Endothelial cell of umbilical vein (primary cell): ENCODE measurements at places on chromosomes 2 and 18.

GRCh38 chr2:56473524-56473923 is 289.7 kb downstream of the CCDC85A start:
- no peak overlapping the region for H3K4me3 ChIP-seq
- DNase-seq, result no peak
- H3K36me3 ChIP-seq, result no peaks in the 10 kb centered on the region
- no peak overlapping the region for H3K27ac ChIP-seq
- peaks cover 2% of the 10 kb centered on the region for H3K27me3 ChIP-seq
- no peaks in the 10 kb centered on the region for H3K4me1 ChIP-seq

GRCh38 chr2:70069049-70069448 is 18.2 kb upstream of the PCBP1 start:
- H3K27me3 ChIP-seq, result no peaks in the 10 kb centered on the region
- no peak overlapping the region for H3K4me3 ChIP-seq
- no peak for DNase-seq
- no peak overlapping the region for H3K27ac ChIP-seq
- peaks cover 3% of the 10 kb centered on the region for H3K4me1 ChIP-seq
- H3K36me3 ChIP-seq, result no peaks in the 10 kb centered on the region

- no peak for DNase-seq
- no peak overlapping the region for H3K4me3 ChIP-seq
- H3K27me3 ChIP-seq, result no peaks in the 10 kb centered on the region
- no peak overlapping the region for H3K27ac ChIP-seq
- H3K36me3 ChIP-seq, result no peaks in the 10 kb centered on the region
These were observed 68.3 kb upstream of the MRPS9 start for GRCh38 chr2:104969564-104969963.

GRCh38 chr2:85862426-85862825 is 26.4 kb downstream of the ST3GAL5 start:
- H3K27me3 ChIP-seq, result no peaks in the 10 kb centered on the region
- no peak for DNase-seq
- no peak overlapping the region for H3K4me3 ChIP-seq
- H3K36me3 ChIP-seq, result no peaks in the 10 kb centered on the region
- no peak overlapping the region for H3K27ac ChIP-seq

DNA sequence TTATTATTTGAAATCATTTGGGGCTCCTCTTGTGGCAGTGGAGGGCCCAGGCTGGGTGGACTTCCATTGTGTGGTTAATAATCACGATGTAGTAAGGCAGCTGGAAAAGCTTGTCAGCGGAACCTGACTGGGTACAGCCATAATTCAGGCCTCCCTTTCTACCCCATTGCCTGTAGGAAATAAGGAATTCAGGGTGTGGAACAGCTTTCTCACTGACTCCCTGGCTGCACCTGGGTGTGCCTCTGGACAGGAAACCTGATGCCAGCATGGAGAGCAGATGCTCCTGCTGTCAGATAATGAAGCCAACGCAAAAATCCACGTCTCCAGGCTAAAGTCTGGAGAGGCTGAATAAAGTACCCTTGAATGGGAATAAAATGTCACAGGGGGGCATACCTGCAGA is 44.2 kb downstream of the LYPD6B start:
- peaks cover 2% of the 10 kb centered on the region for H3K27me3 ChIP-seq
- no peak overlapping the region for H3K27ac ChIP-seq
- no peak overlapping the region for H3K4me3 ChIP-seq
- no peak for DNase-seq

DNA sequence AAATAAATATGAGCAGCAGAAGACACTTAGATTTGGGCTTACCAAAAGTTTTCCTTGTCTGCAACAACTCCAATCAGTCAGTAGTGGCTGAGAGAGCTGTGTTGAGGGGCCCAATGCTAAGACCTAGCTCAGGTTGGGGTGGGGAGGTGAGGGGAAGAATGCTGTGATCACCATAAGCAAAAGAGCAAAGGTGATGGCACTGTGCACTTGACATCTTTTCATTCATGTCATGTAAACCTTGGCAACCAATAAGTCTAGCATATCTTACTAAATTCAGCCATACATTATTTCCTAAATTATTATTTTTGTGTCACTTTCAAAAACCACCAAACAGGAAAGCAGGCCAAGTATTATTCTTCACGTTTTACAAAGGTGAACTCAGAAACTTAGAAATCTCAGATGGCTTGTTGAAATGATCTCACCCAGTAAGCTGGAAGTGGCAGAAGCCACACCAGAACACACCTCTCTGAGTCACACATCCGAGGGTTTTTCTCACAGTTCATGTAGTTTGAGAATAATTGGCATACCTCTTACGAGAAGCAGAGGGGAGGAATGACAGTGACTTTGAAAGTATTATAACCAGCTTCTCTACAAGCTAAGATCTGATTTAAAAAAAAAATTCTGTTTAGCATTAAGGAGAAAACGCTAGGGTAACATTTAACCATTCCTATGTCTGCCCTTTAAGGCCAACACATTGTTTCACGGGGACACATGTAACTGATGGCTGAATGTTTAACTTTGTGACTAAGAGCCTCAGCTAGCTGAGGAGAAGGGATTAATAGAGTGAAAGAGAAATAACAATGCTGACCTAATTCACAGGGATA is 43.3 kb upstream of the SETBP1 start:
- H3K36me3 ChIP-seq, result no peaks in the 10 kb centered on the region
- H3K4me1 ChIP-seq, result no peaks in the 10 kb centered on the region
- H3K27ac ChIP-seq, result no peak overlapping the region
- DNase-seq, result no peak

DNA sequence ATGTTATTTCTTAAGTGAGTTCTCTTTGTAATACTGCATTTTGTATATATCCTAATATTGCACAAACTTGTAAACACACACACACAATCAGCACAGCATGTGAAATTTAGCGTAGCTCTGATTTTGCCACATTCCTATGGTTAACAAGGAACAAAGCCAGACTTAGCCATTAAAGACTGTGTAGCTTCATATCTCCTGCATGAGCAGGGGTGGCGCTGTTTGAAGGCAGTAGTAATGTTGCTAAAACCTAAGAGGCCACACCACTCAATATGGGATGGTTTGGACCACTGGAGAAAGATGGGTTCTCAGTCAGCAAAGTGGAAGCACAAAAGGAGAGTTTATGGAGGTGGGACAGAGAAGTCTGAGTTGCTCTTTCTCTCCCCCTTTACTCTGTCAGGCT is 61.1 kb upstream of the RND3 start:
- H3K27ac ChIP-seq, result no peak overlapping the region
- peaks cover 5% of the 10 kb centered on the region for H3K4me1 ChIP-seq
- no peak overlapping the region for H3K4me3 ChIP-seq
- DNase-seq, result no peak
- H3K27me3 ChIP-seq, result no peaks in the 10 kb centered on the region
- no peaks in the 10 kb centered on the region for H3K36me3 ChIP-seq

DNA sequence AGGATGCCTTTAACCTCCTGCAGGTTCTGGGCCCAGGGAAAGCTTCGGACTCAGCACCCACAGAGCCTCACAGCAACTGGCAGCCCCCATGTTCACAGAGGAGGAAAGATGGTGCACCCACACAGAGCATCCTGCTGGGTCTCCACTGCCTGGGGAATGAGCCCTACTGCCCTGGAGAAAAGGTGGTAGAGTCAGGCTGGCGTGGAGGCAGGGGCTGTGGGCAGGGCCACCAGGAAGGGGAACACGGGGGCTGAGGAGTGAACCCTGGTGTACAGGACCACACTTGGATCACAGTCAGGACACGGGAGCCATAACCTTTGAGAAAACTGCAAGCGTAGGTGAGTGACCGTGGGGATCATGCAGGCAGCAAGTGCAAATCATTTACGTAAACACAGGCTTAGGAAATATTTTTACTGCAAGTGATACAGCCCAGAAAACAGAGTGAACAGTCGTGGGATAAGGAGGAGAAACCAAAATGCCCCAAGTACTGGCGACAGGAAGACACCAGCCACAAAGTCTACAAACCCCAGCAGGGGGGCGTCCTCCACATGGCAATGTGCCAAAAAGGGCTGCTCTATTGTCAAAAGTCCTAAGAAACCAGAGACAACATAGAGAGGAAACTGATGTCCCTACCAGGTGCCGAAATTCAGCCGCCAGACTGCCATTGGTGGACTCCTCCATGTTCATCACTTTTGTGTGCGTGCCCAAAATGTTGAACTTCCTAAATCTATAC is 27.6 kb downstream of the STAT1 start:
- H3K4me1 ChIP-seq, result peaks cover 26% of the 10 kb centered on the region
- no peak overlapping the region for H3K4me3 ChIP-seq
- H3K27me3 ChIP-seq, result no peaks in the 10 kb centered on the region
- DNase-seq, result no peak

DNA sequence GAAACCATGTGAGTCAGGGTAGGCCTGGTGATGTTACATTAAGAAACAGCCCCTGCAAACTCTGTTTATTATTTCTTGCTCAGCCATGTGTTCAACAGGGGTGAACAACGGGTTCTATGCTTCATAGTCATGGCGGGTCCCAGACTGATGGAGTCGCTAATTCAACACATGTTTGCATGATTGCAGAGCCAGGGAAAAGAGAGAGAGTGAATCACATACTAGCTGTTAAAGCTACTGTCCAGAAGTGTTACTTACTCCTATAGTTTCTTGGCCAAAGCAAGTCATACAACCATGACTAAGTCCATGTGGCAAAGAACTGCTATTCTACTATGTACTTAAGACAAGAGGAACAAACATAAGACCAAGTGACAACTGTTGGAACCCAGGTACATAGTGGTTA is 241.2 kb upstream of the SKOR2 start:
- no peaks in the 10 kb centered on the region for H3K36me3 ChIP-seq
- no peak overlapping the region for H3K4me3 ChIP-seq
- no peaks in the 10 kb centered on the region for H3K27me3 ChIP-seq
- no peak overlapping the region for H3K27ac ChIP-seq
- no peak for DNase-seq

- H3K27ac ChIP-seq, result no peak overlapping the region
- H3K36me3 ChIP-seq, result peaks cover 10% of the 10 kb centered on the region
- no peaks in the 10 kb centered on the region for H3K27me3 ChIP-seq
- no peaks in the 10 kb centered on the region for H3K4me1 ChIP-seq
- no peak for DNase-seq
These were observed 38.5 kb downstream of the NPC1 start for GRCh38 chr18:23547846-23548245.
